ENCODE measurements at places on chromosomes 5 and 9. TPM values are rescaled to one million over a fixed set of nuclear protein-coding genes. Genes with fewer than 3 reads are reported as not detected.
A peak's percentile ranks its signal among the peaks of the same experiment; 100 is the strongest.

Gene ANXA1
- 419 TPM for total RNA-seq

Gene OR1K1
- not detected for total RNA-seq

Gene LOX
- total RNA-seq: 0.16 TPM

Gene SLC46A2
- total RNA-seq: 0.18 TPM

DNA sequence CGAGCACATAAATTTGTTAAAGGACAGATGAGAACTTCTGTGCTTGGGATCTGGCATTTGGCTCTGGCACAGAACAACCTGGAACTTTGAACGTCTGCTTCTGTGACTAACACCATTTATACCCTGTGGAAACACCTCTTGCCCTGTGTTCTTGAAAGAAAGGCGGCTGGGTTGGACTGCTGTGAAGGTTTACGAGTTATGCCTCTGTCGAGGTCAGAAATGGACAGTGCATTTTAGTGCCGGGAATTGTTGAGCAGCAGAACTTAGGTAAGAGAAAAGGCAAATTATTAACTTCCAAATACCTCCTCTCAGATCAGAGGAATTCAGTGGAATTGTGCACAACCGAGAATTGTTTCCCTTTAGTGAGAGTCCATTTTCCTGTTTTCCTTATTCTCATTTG is 14.1 kb upstream of the INIP start:
- H3K4me1 ChIP-seq: peaks cover 5% of the 10 kb centered on the region
- no peaks in the 10 kb centered on the region for H3K36me3 ChIP-seq
- no peak overlapping the region for H3K4me3 ChIP-seq
- no peak overlapping the region for H3K27ac ChIP-seq
- H3K27me3 ChIP-seq: no peaks in the 10 kb centered on the region
- DNase-seq: no peak

DNA sequence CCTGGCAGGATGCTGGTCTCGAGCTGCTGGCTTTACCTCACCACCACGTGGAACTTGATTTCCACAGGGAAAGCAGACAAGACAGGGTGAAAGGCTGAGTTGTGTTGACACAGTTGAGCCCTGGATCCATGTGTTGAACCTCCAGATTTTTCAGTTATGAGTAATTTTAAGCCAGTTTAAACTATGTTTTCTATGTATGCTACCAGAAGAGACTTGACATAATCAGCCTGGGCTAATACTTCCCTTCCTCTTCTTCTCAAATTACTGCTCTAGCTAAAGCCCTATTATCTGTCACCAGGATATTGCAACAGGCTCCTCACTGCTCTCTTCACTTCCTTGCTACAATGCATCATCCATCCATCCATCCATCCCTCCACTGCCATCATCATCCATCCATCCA is 12.0 kb upstream of the PHYKPL start:
- H3K36me3 ChIP-seq: no peaks in the 10 kb centered on the region
- H3K4me1 ChIP-seq: peaks cover 86% of the 10 kb centered on the region
- H3K4me3 ChIP-seq: no peak overlapping the region
- no peak overlapping the region for H3K27ac ChIP-seq
- DNase-seq: no peak

- no peaks in the 10 kb centered on the region for H3K27me3 ChIP-seq
- no peak for DNase-seq
- no peaks in the 10 kb centered on the region for H3K36me3 ChIP-seq
- H3K27ac ChIP-seq: no peak overlapping the region
- H3K4me1 ChIP-seq: no peaks in the 10 kb centered on the region
Measured at GRCh38 chr5:13859270-13860065, 85.0 kb downstream of the DNAH5 start.

DNA sequence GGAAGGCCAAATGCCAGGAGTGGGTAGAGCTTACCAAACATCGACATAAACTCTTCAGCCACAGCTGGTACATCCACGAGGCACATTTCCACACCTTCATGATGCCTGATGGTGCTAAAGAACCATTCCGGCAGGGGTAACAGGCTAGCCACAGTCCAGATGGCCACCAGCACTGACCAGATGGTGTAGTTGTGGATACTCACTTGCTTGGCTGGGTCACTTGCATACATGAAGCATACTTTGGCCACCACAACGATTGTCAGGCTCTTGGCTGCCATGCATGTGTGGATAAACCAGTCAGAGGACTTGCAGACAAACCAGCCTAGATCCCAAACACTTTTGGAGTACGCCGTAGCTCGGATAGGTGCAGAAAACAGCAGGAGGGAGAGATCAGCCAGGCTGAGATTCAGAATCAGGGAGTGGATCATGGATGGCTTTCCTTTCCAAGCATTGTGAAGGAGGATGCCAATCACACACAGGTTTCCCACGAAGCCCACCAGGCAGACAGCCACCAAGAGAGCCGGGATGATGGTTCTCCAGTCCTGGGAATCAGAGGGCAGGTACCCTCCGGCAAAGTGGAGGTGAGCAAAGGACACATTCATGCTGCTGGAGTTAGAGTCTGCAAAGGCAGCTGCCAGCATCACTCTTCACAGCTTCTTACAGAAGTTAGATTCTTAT is 378 bp downstream of the GPR151 start:
- no peak for DNase-seq
- H3K4me1 ChIP-seq: no peaks in the 10 kb centered on the region
- H3K36me3 ChIP-seq: peaks cover 14% of the 10 kb centered on the region
- H3K27ac ChIP-seq: no peak overlapping the region
- no peak overlapping the region for H3K4me3 ChIP-seq

DNA sequence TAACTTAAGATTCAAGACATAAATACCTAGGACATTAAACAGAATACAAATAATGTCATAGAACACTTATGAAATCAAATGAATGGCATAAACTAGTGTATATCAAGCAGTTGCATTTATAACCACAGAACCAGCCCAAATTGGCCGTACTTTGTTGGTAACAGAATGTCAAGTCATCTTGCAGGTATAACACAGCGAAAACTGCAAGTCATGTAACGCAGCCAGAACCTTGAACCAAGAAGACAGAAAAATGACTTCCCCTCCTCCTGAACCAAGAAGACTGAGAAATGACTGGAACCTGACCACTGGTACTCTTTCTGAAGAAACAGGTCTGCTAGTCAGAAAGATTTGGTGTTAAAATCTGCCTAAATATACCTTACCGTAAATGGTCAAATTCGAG is 38.9 kb downstream of the ANKRD31 start:
- H3K27me3 ChIP-seq: peaks cover 2% of the 10 kb centered on the region
- H3K4me3 ChIP-seq: no peak overlapping the region
- H3K27ac ChIP-seq: no peak overlapping the region
- no peak for DNase-seq

DNA sequence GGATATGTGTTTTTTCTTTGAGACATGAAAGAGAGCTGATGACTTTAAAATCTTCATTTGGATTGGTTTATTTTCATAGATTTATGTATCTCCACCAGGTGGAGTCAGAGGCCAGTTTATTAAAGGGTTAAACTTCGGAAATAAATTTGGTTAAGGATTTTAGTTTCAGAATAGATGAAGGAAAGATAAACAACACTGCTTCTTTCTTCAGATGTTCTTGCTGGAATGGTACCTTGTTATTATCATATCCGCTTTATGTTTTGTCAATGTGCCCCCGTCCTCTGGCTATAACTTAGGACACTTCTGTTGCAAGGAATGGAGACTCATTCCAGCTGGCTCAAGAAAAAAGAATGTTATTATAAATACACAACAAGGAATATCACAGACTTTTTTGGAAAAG is 81.2 kb downstream of the ALDH1A1 start:
- no peak overlapping the region for H3K27ac ChIP-seq
- H3K27me3 ChIP-seq: no peaks in the 10 kb centered on the region
- no peaks in the 10 kb centered on the region for H3K36me3 ChIP-seq
- H3K4me1 ChIP-seq: no peaks in the 10 kb centered on the region

DNA sequence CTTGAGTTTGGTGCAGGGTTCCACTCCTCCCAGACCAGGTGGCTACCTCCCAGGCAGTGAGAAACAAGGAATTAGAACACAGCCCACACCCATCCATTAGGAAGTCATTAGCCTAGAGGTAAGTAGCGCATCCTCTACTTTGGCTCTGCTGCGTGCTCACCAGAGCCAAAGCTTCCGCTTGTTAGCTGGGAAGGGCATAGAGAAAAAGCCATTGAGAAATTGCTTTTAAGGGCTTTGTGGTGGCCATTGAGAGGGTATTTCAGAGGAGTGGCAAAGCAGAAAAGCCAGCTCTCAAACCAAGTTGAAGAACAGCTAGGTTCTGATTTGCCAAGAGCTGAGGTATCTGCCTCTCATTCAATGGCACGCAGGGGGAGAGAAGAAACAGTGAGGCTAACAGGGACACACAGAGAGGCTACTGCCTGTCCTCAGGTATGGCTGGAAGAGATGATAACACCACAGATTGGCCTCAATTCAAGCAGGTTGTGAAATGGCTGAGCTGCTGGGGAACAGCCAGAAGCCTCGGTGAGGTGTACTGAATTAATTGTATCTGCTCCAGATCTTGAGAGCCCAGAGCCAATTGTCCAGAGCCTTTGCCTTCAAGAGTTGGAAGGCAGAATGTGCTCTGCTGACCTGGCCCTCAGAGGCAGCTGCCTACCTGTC is 119.4 kb downstream of the NTRK2 start:
- no peaks in the 10 kb centered on the region for H3K36me3 ChIP-seq
- no peaks in the 10 kb centered on the region for H3K27me3 ChIP-seq
- no peaks in the 10 kb centered on the region for H3K4me1 ChIP-seq

DNA sequence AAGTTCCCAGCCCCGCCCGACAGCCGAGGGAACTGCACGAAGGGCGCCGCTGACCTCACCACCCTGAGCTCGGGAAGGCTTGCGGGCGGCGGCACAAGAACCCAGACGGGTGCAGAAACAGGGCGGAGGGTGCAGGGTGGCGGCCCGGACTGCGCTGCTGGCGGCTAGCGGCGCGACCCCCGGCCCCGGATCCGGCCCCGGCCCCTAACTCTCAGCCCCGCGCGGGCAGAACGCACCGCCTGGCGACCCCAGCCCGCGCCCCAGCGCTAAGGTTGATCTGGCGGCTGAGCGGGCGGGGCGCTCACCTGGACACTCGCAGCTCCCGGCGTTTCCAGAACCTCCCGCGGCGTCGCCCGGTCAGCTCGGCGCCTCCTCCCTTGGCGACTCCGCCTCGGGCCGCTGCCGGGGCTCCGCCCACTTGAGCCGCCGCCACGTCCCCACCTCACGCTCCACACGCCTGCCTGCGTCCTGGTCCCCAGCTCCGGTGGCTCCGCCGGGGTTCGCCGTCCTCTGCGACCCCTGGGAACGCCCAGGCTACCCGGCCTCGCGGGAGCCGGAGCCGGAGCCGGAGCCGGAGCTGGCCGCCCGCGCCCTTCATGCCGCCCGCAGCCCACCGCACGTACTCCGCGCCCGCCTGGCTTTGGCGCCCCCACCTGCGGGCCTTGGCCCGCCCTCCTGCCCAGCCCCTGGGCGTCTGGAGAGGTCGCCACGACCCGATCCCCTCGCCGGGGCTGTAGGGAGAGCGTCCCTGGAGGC is at the start of gene P4HA2:
P4HA2 (minus strand) TSS at position 369 of the 756 bp plus-strand sequence. CDS start 9,227 bp downstream, outside the sequence.
- H3K4me1 ChIP-seq: peaks cover 11% of the 10 kb centered on the region
- no peaks in the 10 kb centered on the region for H3K36me3 ChIP-seq
- H3K4me3 ChIP-seq: peak within 1 kb of the TSS; percentile 17
- peak; percentile 34 for DNase-seq
- no peak within 1 kb of the TSS for H3K27ac ChIP-seq

Data from natural killer cell (primary cell).